SK-N-SH treated with all-trans-retinoic acid at 6 μM for 48 hours (cell line): ENCODE measurements at places on chromosomes 5 and 9.

DNA sequence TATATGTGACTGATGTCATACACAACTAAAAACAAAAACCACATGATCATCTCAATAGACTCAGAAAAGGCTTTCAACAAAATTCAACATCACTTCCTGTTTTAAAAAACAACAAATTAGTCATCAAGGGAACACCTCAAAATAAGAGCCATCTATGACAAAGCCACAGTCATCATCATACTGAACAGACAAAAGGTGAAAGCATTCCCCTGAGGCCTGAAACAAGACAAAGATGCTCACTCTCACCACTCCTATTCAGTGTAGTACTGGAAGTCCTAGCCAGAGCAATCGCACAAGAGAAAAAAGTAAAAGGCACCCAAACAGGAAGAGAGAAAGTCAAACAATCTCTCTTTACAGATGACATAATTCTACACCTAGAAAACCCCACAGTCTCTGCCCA is 893.5 kb upstream of the EDIL3 start:
- no peak for ATAC-seq

DNA sequence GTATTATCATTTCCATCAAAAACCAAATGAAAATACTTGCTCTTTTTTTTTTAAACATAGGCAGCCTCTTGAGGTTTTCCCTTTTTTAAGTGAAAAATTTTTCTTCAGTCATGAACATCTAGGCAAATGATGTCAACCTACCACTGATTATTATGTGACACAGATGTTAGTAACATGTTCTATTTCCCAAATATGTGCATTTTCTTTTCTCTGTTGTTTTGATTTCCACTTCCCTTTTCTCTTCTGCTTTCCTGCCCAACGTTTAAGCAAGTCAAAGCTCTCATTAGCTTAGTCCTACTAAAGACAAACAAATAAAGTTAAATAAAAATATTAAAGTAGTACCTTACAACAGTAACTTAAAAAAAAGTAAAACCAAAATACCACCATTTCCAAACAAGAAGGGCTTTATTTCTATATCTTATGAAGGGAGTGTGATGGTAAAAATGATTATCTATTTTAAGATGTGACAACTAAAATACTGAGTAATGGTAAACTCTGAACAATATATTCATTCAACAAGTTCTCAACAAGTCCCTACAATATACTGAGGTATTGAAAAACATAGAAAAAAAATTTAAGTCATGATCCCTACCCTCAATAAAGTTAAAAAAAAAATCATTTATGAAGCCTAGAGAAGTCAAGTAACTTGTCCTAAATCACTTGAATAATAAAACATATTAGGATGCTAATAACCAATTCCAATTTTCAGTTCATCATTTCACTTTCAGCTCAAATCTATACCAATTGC is 9.4 kb downstream of the SLC38A9 start:
- ATAC-seq: no peak

GRCh38 chr5:126124706-126125345 is 298.4 kb upstream of the GRAMD2B start:
- ATAC-seq: peak; percentile 57

- ATAC-seq: no peak
Measured at GRCh38 chr9:129323999-129324553, 146.0 kb upstream of the IER5L start.

DNA sequence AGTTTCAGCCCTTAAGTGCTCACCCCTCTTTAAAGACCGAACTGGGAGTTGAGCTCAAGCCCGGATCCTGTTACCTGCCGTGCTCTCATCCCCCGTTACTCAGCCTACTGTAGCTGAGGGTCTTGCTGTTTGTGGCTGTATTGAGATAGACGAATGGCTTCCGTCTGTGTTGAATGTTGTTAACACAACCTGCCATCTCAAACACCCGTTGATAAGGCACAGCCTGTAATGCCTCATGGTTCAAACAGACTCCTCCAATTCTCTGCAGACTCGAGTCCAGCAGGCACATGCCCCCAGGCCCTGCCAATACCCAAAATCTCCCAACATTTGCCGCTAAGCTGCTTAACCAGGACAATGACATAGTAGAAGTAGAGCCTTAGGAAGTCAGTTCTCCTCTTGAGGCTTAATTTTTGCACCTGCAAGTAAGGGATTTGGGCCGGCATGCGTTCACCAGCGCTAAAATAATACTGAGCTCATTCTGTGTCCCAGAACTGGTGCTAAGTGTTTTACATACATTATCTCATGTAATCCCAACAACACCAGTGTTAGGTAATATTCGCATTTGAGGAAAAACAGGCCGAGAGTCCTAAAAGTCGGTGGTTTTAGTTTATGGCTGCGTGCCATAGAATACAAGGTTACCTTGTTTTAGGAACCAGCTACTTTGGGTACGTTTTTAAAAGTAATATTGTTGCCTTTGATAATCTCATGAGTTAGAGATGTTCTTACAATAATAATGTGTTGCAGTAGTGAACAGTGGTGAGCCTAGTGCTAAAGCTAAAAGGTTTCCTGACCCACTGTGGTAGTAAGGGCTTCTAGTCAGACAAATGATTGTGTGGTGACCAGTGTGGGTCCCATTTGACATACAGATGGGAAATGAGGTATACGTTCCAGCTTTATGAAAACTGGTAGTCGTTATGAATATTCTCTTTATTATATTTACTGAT is 1.5 kb upstream of the RFX3 start:
- peak; percentile 6 for ATAC-seq

GRCh38 chr9:129762985-129763926 is 10.4 kb upstream of the PTGES start:
- no peak for ATAC-seq

DNA sequence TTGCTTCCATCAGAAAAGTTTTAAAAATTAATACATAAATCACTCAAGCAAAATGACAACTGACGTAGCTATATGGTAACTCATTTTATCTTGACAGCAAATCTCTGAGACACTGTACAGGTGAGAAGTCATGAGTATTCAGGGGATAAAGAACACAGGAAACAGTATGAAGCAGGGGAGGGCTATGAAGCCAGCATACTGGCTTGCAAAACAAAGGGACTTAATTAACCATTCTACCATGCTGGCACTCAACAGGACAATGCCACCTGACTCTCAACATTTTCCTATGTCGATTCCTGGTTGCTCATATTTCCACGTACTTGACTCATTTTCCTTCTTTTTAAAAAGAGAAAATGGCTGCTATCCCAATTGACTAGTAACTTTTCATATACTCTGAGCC is 151.4 kb upstream of the RETREG1 start:
- ATAC-seq: no peak

GRCh38 chr9:98908897-98909634 is 34.6 kb upstream of the COL15A1 start:
- no peak for ATAC-seq

DNA sequence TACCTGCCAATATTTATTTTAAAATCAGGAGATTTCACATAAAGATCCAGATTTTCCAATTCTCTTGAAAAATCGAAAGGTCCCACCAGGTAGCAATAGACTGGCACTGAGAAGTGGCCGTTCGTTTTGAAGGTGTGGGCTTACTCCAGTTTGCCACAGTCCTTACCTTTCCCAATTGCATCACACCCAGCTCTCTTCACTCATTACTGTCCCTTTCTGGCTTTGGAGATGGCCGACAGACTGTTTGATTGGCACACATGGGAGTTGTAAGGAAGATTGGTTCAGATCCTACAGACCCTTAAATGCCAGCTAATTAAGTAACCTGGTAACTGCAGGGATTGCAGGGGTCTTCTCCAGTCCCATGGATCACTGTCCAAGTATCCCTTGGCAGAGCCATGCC is 68.7 kb upstream of the LARP1 start:
- ATAC-seq: no peak

- ATAC-seq: peak; percentile 36; the same call in 2 of the 3 replicates
Measured at GRCh38 chr9:109248133-109248581, 72.7 kb downstream of the EPB41L4B start.

- ATAC-seq: peak; percentile 53
Measured at GRCh38 chr5:177382423-177383029, 1.7 kb upstream of the SLC34A1 start.

DNA sequence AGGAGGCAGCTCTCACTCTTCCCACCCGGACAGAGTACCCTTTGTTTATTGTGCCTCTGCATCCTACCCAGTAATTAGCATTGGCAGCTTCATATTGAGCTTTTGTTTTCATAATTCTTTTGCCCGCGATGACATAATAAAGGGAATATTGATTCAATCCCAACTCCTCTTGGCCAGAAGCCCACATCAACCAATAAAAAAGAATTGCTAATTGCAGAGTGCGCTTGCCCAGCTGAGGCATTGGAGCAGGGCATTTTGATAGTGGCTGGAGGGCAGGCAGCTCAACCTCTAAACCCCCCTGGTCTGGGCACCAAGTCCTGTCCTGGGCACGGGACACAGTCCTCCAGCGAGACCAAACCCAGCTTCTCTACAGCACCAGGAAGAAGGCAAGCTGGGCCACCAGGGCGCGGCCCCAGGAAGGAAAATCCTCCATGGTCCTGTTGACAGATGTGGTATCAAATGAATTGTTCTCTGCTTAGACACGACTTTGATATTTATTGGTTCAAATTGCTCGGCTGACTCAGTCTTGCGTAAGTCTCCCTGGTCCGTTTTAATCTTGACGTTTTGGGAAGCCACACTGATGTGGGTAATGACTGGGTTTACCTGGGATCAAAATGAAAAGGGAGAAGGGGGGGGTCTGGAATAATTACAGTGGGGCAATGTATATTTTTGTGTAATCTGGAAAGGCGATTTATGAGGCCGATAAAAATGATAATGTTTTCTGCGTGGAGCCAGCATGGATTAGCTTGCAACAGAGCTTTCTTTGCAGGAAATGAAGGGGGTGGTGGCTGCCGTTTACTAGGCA is 220.7 kb upstream of the MSX2 start:
- ATAC-seq: peak; percentile 36; the same call in 2 of the 3 replicates

DNA sequence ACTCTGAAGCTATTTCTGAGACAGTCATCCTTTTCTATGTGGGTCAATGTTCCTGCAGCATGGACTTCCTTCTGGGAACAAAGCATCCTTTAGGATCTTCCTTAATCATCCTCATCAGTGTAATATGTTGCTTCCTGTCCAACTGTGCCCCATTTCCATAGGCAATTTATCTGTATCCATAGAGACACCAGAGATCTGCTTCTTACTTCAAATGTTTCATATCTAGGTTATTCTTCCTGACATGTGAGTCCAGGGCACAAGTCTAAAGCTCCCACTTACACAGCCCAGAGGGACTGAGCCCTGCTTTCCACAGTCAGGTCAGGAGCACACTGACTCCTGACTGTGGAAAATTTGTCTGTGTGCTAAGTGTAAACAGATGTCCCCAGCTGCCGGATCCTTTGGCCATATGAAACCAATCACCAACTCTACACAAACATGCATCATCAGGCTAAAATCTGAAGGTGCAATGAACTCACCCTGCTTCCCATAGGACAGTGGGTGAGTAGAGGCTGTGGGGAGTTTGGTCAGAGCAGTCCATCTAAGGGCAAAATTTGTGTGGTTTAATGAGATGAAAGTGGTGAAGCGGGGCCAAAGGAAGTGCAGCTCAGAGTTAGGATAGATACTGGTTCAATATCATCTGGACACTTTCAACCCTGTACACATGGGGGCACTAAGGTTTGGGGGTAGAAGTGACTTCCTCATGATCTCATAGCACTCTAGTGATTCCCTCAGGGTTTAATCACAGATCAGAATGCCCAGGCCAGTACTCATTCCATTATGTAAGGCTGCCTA is 85.2 kb upstream of the TNC start:
- ATAC-seq: peak; percentile 86

DNA sequence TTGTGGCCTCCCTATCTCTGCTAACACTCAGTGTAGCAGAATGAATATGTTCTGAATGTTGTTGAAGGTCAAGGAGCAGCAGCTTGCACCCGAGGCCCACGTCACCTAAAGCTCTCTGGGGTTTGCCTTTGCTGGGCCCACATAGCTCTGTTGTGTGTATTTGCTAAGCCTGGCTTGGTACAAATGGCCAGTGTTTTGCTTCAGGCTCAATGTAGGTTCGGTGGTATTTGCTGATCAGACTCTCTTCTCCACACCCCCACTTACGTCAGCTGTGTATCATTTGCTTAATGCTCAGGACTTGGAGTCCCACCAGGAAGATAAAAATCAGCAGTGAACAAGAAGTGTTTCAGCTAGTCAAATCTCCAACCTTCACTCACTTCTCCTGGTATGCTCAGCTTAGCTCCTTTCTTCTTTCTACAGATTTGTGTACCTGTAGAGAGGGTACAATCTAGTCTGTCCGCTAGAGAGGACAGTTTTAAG is 4.8 kb upstream of the RFESD start:
- no peak for ATAC-seq

GRCh38 chr9:3012842-3013241 is 168.9 kb upstream of the PUM3 start:
- no peak for ATAC-seq

GRCh38 chr5:78242001-78242400 is 52.5 kb downstream of the AP3B1 start:
- ATAC-seq: no peak

- peak; percentile 55 for ATAC-seq
Measured at GRCh38 chr5:59597690-59598546, 295.6 kb downstream of the PDE4D start.

GRCh38 chr9:96050861-96051155 is 175.3 kb downstream of the ERCC6L2 start:
- ATAC-seq: no peak

DNA sequence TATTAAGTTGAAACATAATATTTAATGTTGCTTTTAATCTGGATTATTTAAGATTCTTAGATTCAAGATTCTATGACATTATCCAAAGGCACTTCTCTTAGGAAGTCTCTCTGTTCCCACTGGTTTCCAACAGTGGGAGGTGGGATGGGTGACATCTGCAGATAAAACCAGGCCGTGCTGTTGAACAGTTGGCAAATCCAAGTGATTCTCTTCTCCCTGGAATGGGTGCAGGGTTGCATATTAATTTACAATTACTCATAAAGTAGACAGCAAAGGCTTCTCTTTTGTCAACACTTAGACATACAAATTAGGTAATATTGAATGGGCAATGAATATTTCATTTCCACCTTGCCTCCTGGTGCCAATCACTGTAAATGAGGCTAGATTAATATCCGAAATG is 233.7 kb upstream of the IL12B start:
- no peak for ATAC-seq

- no peak for ATAC-seq
Measured at GRCh38 chr5:163248333-163248732, 189.1 kb upstream of the CCNG1 start.
